ENCODE measurements at places on chromosomes 7 and 10. TPM values are rescaled to one million over a fixed set of nuclear protein-coding genes. Genes with fewer than 3 reads are reported as not detected.

NKX2-3 gene
- total RNA-seq: not detected

- H3K36me3 ChIP-seq: no peaks in the 10 kb centered on the region
- DNase-seq: peak; percentile 65
- peak overlapping the region; percentile 60 for H3K27ac ChIP-seq
- peaks cover 13% of the 10 kb centered on the region for H3K4me1 ChIP-seq
- H3K27me3 ChIP-seq: no peaks in the 10 kb centered on the region
Measured at GRCh38 chr10:29736366-29737073, 101.7 kb upstream of the SVIL start.

DNA sequence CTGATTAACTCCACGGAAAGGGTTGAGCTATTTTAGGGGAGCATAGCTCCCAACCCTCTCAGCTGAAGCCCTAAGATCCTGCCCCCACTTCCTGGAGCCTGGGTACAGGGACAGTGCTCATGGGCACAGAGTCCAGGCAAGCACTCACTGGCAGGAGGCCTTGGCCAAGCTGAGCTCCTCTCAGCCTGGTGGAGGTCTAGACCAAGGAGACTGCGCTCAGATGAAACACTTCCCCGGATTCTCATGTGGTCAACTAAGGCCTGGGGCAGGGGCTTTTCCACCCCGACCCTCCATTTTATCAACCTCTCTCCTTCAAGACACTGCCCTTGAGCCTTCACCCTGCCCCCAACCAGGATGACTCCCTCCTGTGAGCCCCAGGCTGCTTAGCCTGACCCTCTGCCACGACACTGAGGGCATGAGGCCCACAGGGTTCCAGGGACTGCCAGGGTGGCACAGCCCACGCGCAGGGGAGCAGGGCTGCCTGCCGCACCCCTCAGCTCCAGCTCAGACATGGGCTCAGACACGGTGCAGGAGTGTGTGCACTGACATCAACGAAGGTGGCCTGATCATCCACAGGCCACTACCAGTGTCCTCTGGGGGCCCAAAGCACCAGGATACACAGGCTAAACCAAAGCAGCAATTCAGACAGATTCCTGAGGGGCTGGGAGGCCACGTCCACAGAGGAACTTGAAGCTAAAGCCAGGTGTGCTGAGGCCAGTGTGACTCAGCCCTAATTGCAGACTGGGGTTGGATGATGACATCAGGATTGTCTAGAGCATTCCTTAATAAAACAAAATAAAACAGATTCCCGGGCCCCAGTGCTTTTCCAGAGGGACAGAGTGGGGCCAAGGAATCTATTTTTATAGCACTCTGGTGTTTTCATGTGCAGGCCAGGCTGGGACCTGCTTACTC is 18.8 kb downstream of the CHAT start:
- H3K27me3 ChIP-seq: no peaks in the 10 kb centered on the region
- no peak overlapping the region for H3K27ac ChIP-seq
- no peaks in the 10 kb centered on the region for H3K36me3 ChIP-seq
- DNase-seq: no peak
- no peak overlapping the region for H3K4me3 ChIP-seq

CACUL1 gene
- 52.7 TPM for total RNA-seq

DNA sequence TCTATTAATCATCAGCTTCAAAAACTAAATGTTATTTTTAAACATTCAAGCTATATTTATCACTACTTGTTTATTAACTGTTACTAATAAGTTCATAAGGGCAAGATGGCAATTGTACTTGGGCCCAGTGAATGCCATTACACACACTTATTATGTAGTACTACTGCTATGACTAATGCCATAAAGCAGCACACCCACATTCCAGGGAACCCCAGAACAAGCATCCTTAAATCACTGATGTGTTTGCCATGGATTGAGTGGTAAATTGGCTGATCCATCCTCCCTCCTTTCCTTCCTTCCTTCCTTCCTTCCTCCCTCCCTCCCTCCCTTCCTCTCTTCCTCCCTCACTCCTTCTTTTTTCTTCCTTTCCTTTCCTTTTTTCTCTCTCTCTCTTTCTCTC is 37.4 kb upstream of the RSU1 start:
- H3K27me3 ChIP-seq: no peaks in the 10 kb centered on the region
- H3K36me3 ChIP-seq: no peaks in the 10 kb centered on the region
- H3K27ac ChIP-seq: no peak overlapping the region
- no peak overlapping the region for H3K4me3 ChIP-seq
- no peak for DNase-seq
- H3K4me1 ChIP-seq: peaks cover 15% of the 10 kb centered on the region

DNA sequence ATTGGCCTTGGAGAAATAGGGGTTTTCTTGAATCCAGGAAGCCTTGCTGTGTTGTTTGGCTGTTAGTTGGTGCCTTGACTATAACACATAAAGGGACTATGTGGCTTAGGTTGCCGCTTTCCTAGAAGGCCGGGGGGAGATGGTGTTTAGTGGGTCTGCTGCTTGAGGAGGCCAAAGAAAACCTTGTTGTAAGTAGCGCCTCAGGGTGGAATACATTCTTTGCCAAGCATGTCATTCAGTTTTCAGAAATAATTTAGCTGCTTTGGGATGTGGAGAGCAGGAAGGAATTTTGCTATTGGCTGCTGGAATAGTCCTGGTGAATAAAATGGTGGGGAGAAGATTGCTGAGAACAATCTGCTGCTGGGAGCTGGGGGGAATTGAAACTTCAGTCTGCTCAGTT is 132.9 kb upstream of the WNT16 start:
- no peak for DNase-seq
- H3K27me3 ChIP-seq: no peaks in the 10 kb centered on the region
- no peak overlapping the region for H3K4me3 ChIP-seq
- H3K4me1 ChIP-seq: no peaks in the 10 kb centered on the region
- no peak overlapping the region for H3K27ac ChIP-seq

GRCh38 chr10:122421742-122422141 is 32.7 kb upstream of the ARMS2 start:
- H3K4me1 ChIP-seq: no peaks in the 10 kb centered on the region
- no peak overlapping the region for H3K4me3 ChIP-seq
- no peaks in the 10 kb centered on the region for H3K27me3 ChIP-seq
- H3K27ac ChIP-seq: no peak overlapping the region
- peaks cover 9% of the 10 kb centered on the region for H3K36me3 ChIP-seq
- no peak for DNase-seq

DNA sequence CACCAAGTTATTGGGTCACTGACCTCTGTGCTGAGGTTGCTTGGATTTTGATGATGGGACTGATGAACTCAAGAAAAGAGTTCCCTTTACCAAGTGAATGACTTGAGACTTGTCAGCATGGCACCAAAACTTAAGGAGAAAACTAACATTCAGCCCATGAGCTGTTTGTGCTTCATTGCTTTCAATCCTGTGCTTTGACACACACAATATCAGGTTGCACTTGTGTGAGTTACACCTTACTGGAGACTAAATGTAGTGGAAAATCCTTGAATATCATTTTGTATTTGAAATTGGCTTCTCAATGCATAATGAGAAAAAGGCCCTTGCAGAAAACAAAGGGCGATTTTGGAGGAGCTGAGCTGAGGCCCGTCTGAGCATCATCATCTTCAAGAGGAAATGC is 2.7 kb downstream of the BAG3 start:
- DNase-seq: no peak
- H3K27ac ChIP-seq: no peak overlapping the region

DNA sequence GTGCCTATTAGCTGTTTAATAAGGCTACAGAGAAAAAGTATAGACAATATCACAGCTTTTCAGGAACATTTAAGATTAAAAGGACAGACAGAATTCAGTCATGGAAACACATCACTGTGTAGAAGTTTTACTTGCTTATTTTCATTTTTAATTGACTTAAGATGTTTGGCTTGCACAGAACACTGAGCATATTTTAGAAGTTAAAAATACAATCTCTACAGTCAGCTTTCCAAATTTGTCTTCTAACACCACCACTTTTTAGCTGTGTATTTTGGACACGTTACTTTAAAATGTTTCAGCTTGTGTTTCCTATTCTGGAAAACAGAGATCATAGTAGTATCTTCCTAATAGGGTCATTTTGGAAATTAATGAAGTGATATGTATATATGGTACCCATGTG is 11.8 kb downstream of the CFAP69 start:
- DNase-seq: no peak
- no peaks in the 10 kb centered on the region for H3K36me3 ChIP-seq
- H3K4me3 ChIP-seq: no peak overlapping the region
- H3K4me1 ChIP-seq: no peaks in the 10 kb centered on the region

- no peaks in the 10 kb centered on the region for H3K36me3 ChIP-seq
- no peak for DNase-seq
- no peaks in the 10 kb centered on the region for H3K4me1 ChIP-seq
- H3K27me3 ChIP-seq: no peaks in the 10 kb centered on the region
- H3K4me3 ChIP-seq: no peak overlapping the region
Measured at GRCh38 chr10:120279196-120279595, 177.8 kb upstream of the PLPP4 start.

DNA sequence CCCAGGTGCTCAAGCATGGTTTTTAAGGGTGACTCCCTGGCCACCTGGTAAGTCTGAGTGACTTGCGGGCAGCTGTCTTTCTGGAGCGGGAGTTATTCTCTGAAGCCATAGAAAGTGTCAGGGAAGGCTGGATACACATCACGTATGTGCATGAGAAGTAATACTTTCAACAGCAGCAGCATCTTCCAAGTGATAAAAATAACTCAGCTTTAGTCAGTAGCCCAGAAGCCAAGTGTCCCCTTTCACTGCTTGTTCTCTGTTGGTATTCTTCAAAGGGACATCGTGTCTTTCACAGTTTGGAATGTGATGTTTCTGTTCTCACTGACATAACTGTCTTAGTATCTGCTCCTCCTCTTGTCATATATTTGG is 97.6 kb downstream of the KIAA1217 start:
- H3K4me3 ChIP-seq: no peak overlapping the region
- DNase-seq: no peak
- H3K4me1 ChIP-seq: peaks cover 62% of the 10 kb centered on the region
- H3K36me3 ChIP-seq: peaks cover 15% of the 10 kb centered on the region
- H3K27me3 ChIP-seq: no peaks in the 10 kb centered on the region

NME8 gene
- not detected for total RNA-seq
